Cardiac muscle cell (in vitro differentiated cells and primary cell): ENCODE measurements at places on chromosomes 2 and 18. TPM values are rescaled to one million over a fixed set of nuclear protein-coding genes. Genes with fewer than 3 reads are reported as not detected.

- DNase-seq = no peak
Observed at GRCh38 chr2:32358111-32358482, 1.3 kb downstream of the BIRC6 start.

GRCh38 chr2:177334940-177335543 is 57.5 kb upstream of the AGPS start:
- DNase-seq = peak; percentile 65

Gene ZNF532
- total RNA-seq = 66.5 and 108 TPM in 2 replicates

GRCh38 chr2:84474176-84474575 is 15.1 kb upstream of the SUCLG1 start:
- no peak for DNase-seq

GRCh38 chr2:230305416-230306275 is 21.3 kb upstream of the SP140L start:
- no peak for DNase-seq
